ENCODE measurements at places on chromosomes 4 and X.

DNA sequence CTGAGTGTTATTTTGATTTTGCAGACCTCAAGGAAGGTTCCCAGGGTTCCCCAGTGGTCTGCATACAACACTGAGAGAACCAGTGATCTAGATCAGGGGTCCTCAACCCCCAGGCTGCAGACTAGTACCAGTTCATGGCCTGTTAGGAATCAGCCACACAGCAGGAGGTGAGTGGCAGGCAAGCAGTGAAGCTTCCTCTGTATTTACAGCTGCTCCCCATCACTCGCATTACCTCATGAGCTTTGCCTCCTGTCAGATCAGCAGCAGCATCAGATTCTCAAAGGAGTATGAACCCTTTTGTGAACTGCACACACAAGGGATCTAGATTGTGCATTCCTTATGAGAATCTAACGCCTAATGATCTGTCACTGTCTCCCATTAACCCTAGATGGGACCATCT is 28.5 kb downstream of the EDNRA start:
- no peak for DNase-seq

- DNase-seq = no peak
These were observed 10.8 kb downstream of the CETN2 start for GRCh38 chrX:152819732-152820131.

DNA sequence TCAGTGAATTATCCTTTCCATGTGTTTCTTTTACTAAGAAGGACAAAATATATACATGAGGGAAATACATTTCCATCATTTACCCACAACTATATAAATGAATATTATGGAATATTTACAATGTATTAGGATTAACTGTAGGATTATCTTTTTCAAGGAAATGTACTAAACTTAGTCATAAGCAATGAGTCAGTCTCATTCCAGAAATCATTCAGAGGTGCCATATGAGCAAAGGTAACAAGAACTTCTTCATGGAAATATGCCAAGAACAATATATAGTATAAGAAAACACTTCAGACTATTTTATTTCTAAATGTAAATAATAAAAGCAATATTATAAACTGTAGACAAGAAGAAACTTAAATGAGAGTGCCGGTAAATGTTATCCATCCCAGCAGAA is 67.1 kb downstream of the USP38 start:
- no peak for DNase-seq

DNA sequence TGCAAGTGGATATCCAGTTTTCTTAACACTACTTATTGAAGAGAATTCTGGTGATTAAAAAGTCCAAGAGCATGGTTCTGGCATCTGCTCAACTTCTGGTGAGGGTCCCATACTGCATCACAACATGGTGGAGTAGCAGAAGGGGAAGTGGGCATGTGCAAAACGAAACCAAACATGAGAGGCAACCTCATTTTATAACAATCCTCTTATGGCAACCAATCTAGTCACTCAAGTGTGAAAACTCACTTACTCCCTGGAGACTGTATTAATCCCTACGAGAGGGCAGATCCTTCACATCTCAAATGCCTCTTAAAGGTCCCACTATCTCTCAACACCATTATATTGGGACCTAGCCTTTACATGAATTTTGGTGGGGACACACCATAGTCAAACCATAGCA is 55.4 kb upstream of the TRO start:
- DNase-seq = no peak

- peak; percentile 3 for DNase-seq
These were observed 192.9 kb upstream of the CTSO start for GRCh38 chr4:156146571-156146970.

GRCh38 chr4:88526221-88526815 is 2.7 kb upstream of the PYURF start:
- DNase-seq = peak; percentile 6

GRCh38 chrX:109830157-109830703 is 97.2 kb upstream of the ACSL4 start:
- no peak for DNase-seq

GRCh38 chr4:73661646-73662119 is 41.4 kb upstream of the RASSF6 start:
- DNase-seq = no peak

- no peak for DNase-seq
These were observed 55.8 kb downstream of the POLR2B start for GRCh38 chr4:57034520-57034919.

- no peak for DNase-seq
These were observed 6.3 kb downstream of the PSAPL1 start for GRCh38 chr4:7428261-7429068.

DNA sequence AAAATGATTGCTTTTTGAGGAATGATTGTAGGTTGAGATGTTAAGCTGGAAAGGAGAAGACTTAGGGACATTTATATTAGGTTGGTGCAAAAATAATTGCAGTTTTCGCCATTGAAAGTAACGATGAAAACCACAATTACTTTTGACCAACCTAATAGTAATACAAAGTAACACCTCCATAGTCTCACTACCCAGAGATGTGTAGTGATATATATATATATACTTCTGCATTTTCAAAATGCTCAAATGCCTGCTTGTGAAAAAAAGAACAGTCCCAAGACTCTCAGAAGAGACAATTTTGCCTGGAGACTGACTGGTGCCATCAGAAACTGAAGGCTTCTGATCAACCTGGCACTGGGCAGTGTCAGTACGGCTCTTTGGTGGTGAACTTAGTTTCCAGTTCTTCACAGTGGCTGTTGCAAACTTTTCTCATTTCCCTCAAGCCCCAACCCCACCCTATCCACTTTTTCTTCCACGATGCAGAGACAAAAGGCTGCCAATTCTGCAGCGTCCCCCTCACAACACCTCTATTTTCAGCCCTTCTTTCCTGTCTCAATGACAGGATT is 35.1 kb upstream of the TAPT1 start:
- no peak for DNase-seq

DNA sequence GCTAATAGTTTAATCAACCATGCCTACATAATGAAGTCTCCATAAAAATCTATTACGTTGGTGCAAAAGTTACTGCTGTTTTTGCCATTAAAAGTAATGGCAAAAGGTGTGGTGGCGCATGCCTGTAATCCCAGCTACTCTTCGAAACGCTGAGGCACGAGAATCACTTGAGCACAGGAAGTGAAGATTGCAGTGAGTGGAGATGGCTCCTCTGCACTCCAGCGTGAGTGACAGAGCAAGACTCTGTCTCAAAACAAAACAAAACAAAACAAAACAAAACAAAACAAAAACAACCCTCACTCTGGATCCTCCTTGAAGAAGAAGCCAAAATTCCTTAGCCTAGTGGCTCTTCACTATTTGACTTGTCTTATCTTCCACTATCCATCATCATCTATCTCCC is 78.0 kb downstream of the MSN start:
- no peak for DNase-seq

DNA sequence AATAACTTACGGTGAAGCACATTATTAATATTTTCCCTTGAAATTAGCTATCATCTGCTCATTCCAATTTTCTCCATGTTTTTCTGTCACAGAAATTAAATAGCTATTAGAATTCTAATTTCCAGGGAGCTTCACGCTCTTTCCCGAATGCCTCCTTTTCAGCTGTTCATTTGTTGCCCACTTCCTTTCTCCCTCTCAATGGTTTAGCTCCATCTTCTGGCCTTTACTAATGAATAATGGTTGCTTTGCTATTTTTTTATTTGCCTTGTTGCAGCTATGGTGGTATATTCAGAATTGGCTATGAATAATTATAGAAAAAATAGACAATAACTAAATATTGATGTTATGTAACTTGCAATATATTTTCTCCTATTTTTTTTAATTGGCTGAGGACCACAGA is 70.5 kb downstream of the GRIA2 start:
- peak; percentile 40 for DNase-seq

- no peak for DNase-seq
These were observed 132.6 kb downstream of the UCHL1 start for GRCh38 chr4:41389356-41389755.

DNA sequence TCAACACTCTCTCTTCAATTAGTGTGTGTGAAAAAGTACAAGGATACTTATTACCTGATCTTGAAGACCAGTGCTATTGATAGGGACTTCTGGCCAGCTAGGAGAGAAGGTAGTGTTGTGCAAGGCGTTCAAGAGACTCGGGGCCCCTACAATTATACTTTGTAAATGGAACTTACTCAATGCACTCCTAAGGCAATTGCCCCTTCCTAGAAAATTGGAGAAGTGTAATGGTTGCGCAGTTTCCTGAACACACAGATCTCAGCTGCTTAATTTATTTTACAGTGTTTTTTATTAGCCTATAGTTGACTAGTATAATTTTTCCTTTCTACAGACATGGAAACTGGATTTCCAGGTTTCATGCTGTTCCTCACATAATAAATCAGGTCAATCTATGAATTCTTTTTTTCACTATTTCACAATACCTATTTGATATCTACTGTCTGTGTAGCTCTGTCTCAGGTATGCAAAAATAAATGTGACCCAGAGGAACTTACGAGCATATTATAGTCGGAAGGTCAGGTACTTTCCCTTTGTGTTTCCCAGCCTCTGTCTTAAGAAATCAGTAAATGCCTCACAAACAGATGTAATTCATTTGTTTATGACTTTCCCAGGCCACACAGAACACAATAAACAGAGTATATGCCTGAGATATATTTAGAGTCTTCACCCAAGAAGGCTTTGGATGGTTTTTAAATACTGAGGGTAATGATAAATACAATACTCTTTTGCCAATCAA is 89.1 kb upstream of the TET2 start:
- no peak for DNase-seq

GRCh38 chr4:141922236-141922635 is 285.9 kb downstream of the IL15 start:
- no peak for DNase-seq

GRCh38 chr4:180363815-180364214 is 1879.4 kb upstream of the TENM3 start:
- no peak for DNase-seq

DNA sequence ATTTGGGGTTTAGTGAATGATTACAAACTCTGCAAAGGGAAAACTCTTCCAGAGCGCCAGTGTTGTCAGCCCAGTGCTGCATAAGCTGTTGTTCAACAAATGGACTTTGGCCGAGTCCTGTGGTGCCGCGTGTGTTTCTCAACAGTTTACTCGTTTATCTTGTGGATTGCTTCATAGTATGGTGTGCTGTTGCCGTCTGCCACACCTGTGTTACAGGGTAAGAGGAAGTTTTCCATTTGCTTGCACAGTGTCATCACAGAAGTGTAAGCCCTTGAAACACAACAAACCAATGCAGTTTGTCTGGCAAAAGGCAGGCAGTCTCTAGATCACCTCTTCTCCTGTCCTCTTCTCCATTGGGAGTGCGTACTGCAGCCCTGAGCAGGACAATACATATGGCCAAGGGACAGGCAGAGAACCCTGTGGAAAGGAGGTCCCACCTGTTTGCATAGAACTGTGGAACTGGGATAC is 66.3 kb downstream of the DCUN1D4 start:
- DNase-seq = no peak

DNA sequence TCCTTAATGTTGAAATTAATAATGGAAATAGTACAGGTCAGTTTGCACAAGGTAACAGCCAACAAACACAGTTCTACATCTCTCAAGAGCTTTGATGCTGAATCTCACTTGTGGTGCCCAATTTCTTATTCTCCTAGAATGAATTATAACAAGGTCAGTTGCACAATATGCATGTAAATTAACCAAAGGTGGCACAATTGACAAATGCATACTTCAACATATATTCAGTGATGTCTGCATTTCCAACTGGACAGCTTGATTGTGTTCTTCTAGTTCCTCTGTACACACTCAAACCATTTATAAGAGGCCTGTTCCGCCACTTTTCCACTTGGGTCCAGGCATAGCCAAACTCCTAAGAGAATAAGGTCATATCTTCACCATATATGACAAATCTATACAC is 210.3 kb upstream of the EPHA5 start:
- DNase-seq = no peak

GRCh38 chr4:48779095-48779997 is 733 bp downstream of the FRYL start:
- DNase-seq = peak; percentile 49

DNA sequence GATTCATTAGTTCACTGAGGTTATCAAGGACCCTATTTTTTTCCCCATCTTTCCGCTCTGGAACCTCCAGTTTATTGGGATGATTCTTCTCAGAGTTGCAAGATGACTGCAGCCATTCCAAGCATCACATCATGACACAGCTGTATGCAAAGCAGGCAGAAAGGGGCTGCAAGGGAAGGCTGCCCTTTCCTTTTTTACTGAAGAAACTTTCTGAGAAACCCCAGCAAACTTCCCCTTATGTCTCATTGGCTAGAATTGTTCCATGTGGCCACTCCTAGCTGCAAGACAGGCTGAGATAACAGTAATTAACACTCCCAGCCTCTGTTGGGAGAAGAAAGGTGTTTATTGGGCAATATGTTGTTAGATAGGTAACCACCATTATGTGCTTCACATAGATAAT is 102.6 kb downstream of the SATL1 start:
- no peak for DNase-seq

GRCh38 chr4:40310225-40310624 is 24.9 kb upstream of the CHRNA9 start:
- no peak for DNase-seq

DNA sequence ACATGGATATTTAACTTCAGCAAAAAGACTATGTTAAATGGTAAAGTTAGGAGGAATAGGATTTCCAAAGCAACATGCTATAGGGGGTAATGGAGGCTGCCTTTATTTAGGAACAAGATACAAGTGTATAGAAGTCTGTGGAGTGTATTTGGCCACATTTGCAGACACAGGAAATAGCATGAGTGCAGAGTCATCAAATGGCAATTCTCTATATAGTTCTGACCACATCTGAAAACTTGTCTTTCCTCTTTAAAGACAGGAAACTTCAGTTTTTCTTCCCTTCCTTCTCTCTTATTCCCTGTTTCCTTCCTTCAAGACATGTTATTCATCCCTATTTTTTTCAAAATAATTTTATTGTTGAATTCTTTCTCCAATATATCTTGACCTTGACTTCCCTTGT is 119.3 kb upstream of the PITX2 start:
- DNase-seq = no peak

DNA sequence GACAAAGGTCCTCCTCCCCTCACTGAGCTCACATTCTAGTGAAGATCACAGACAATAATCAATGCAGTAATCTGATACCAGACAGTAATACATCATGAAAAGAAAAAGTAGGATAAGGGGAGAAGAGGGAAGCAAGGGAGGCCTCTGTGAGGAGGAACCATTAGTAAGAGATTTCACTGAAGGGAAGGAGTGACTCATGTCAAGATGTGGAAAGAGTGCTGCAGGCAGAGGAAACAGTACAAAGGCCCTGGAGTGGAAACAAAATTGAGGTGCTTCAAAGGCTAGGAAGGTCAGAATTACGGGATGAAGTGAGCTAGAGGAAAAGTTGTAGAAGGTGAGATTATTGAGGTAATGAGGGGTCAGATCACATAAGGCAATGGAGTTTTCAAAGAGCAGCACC is 38.1 kb downstream of the LAMTOR3 start:
- DNase-seq = no peak

DNA sequence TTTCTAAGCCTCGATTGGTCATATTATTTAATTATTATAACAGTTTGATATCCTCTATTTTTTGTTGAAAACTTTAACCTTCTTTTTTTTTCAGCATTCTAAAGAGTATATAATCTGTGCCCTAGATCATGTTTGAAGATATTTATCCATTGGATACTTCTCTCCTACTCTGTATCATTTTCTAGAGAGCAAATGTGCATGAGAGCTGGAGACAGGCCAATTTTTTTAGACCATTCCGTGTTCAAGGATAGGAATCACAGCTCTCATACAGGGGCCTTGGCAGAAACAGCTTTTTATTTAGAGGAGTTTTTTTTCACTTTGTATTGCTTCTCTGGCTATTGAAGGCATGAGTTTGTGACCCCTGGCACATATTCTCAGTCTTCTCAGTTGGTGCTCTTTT is 57.7 kb upstream of the TBC1D14 start:
- DNase-seq = no peak

- no peak for DNase-seq
These were observed 244.5 kb downstream of the SCFD2 start for GRCh38 chr4:53121264-53121865.
